Stimulated activated CD8-positive, alpha-beta memory T cell treated with anti-CD3 and anti-CD28 coated beads, Interleukin-4, amount 100 ng/mL, for 1 hour (primary cell): ENCODE measurements at places on chromosomes 4 and X.

DNA sequence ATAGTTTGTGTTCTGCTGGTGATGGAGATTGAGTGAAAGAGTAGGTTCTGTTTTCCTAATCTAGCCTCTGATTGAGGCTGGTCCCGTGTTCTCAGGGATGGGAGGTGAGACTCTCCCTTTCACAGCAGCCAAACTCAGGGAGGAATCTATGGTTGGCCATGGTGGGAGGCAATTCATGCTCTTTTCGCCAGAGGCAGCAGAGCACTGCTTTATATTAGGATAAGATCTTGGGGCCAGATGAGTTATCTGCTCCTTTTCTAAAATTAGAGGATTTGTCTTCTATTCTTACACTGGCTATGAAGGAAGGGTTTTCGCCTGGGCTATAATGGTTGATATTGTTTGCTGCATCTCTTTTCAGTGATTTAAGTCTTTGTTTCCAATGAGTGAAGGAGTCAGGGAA lies 63.9 kb upstream of the NLGN4X start:
- DNase-seq = no peak

DNA sequence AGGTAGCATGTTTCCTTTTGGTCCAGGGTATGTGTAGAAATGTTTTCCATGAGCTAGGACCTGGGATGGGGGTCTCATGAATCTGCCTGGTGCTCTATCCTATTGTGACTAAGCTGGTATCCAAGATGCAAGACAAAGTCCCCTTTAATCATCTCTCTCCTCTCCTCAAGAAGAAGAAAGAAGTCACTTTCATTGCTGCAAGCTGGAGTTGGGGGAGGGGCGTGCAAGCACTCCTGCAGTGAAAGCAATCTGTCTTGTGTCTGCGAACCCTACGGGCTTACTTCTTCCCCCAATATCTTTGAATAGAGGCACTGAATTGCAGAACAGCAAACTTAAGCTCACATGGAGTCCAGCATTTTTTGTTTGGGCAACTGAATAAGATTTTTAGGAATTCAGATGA lies 27.2 kb upstream of the GRPR start:
- DNase-seq = no peak

DNA sequence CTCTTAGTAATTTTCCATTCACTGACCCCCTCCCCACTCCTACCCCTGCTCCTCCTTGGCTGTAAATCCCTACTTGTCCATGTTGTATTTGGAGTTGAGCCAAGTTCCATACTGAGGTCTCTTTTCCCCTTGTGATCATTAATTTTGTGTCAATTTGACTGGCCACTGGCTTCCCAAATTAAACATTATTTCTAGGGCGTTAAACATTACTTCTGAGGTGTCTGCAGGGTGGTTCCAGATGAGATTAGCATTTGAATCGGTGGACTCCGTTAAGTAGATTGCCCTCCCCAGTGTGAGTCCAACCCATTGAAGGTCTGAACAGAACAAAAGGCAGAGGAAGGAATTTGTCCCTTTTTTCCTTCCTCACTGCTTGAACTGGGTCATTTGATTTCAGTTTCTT lies 25.7 kb downstream of the SLC39A8 start:
- DNase-seq = no peak

- no peak for DNase-seq
Measured at GRCh38 chr4:188941524-188942119, 802.4 kb downstream of the TRIML1 start.

- no peak for DNase-seq
Measured at GRCh38 chr4:124183926-124184325, 528.6 kb downstream of the ANKRD50 start.

- DNase-seq = no peak
Measured at GRCh38 chr4:82362565-82362964, 11.2 kb downstream of the HNRNPD start.

DNA sequence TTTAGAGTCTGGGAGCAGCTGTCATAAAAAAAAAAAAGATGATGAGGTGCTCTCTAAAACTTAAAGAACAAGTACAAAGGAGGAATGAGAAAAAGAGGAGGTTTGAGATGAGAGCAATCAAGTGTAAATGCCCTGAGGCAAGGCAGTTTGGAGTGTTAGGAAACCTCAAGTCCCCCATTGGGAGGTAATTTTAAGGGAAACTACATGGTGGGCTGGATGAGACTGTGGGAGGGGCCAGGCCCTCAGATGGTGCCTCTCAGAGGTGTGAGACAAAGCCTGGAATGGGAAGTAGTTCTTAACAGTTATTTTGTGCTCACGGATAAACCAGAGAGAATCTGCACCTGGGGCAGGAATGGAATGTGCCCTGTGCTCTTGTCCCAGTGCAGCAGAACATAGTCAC lies 1.9 kb upstream of the MAGEB3 start:
- DNase-seq = no peak

DNA sequence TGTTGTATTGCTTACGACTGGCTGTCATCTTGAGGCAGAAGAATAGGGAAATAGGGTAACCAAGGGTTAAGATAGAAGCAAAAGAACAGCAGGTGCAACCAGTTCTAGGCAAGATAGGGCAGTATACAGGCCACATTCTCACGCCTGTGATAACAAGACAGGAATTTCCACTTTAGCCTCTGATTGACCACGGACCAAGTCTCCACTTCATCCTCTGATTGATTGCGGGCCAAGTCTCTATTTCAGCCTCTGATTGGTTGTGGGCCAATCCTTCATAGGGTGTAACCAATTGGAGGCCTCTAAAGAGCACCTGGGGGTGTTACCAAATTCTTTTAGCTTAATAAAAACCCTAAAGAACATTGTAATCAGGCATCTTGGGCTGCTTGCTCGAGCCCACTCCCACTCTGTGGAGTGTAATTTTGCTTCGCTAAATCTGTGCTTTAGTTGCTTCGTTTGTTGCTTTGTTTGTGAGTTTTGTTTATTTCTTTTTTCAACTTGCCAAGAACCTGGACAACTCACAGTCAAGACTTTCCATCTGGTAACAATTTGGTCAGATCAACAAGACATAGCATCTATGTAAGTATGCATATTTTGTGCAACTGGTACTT lies 8.7 kb upstream of the TBC1D9 start:
- no peak for DNase-seq

DNA sequence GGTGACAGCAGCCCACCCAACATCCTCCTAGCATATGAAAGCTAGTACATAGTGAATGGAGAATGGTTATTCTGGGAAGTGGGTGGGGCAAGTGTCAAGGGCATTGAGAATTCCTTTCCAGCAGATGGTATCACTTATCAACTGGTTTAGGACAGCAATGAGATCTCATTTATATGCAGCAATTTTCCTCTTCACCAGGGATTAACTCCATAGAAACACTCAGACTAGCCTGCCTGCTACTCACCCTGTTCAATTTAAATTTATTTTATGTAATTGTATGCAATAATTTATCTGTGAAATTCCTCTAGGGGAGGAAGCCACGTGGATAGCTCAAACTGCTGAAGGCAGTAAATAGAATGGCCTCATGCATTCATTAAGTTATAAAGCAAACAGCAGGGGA lies 101.6 kb upstream of the MID1IP1 start:
- DNase-seq = no peak

- DNase-seq = no peak
Measured at GRCh38 chr4:2436761-2437474, 18.2 kb downstream of the CFAP99 start.

DNA sequence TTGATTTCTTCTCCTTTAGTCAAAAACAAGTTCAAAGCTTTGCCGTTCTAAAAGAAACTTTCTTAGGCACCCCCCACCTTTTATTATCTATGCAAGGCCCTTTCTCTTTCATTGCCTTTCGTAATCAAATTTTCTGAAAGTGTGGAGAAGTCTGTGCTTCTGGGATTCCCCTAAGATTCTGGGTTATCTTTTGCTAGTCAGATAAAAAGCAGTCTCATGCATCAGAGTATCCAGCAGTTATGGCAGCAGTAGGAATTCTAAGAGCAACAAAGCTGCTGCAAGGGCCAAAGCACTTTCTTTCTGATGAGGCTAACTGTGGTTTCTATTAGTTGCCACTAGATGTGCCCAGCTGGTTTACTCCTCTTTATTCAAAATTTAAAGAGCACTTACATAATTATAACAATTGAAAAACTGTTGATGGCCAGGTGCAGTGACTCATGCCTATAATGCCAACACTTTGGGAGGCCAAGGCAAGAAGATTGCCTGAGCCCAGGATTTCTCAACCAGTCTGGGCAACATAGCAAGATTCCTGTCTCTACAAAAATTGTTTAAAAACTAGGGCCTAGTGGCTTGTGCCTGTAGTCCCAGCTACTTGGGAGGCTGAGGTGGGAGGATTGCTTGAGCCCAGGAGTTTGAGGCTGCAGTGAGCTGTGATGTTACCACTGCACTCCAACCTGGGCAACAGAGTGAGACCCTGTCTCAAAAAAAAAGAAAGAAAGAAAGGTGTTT lies 296.2 kb downstream of the PAPSS1 start:
- no peak for DNase-seq

DNA sequence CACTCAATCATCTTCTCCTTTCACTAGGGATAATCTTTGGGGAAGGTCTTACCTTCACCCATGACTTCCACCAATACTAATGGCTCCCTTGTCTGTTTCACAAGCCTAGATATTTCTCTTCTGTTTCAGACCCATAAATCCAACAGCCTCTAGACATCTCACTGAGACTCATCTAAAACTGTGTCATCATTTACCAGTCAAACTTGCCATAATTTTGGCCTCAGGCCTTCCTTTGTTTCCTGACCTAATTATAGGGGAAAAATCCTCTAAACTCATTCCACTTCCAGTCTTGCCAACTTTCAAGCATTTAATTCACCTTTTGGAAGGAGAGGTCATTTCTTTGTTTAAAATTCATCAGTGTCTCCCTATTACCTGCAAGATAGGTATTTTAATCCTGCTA lies 181.0 kb upstream of the CNKSR2 start:
- DNase-seq = no peak

DNA sequence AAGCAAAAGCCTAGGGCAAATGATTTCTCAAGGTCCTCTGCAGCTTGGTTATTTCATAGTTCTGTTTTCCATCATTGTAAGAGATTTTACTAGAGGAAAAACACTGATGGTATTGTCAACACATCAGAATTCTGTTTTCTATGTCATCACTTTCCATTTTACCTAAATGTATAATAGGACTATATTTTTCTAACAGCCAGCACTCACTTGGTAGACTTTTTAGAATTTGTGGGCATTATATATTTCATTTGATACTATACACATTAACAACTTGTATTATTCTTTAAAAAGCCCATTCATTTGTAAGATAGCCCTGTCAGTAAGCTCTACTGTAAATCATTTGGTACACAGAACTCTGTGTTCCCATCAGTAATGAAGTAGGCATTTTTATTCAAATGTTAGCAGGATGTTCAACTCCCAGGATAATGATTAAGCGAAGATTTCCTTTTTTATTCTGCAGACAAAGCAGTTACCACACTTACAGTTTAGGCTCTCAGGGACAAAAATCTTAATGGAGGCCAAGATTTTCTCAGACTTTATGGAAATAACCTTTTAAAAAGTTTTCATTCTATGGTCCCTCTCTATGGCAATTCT lies 143.6 kb upstream of the TEX13C start:
- no peak for DNase-seq

GRCh38 chr4:153643406-153644383 lies 40.4 kb upstream of the TLR2 start:
- no peak for DNase-seq

DNA sequence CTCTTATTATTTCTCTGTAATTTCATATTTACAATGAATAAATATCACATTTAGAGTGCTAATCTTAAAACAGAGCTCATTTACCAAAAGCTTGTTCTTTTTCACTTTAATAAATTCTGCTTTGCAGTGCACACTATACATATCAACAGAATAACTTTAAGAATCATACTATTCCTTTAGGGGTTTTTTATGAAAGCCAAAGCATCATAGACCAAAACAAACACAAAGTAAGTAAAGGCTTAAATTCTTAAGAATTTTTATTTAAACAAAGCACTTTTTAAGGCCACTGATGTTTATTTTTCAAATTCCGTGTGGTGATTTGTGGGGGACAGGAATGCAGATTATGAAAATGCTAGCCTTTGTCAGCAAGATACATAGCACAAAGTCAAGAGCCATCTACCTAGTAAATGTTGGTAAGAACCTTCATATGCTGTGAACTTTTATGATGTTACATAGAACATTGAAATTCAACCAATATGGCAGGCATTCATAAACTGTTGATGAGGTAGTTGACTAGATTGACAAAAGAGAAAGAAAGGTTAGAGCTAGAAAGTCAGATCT lies 17.8 kb downstream of the TIGD2 start:
- no peak for DNase-seq

DNA sequence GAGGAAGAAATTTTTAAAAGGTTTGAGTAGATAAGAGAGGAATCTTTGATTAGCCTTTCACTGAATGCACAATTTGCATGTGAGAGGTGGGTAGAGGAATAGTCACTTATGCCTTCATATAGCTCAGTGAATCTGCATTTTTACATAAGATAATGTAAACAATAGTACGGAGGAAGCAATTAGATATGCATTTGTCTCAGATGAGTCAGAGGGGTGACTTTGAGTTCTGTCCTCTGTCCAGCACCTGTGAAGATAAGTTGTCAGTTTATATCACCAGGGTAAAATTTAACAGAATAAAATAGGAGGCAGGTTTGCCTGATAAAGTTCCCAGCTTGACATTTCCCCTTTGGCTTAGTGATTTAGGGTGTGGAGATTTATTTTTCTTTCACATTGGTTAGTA lies 841.9 kb downstream of the PCDH18 start:
- no peak for DNase-seq

GRCh38 chrX:34619920-34620319 lies 37.2 kb downstream of the TMEM47 start:
- DNase-seq = no peak

DNA sequence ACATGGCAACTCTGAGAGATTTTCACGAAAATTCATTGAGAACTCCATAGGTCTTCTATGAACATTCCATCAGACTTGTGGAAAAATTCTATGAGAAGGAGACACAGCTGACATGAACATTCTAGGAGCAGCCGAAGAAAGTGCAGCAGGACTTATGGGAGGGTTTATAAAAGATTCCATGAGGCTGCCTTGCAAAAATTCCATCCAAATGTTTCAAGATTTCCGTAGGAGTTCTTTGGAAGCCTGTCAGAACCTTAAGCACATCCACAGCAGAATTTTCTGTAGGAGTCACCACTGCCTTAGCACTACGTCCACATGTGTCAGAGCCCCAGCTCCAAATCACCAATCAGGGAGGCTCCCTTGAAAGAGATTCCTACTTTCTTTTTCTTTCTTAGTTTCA lies 67.0 kb upstream of the MSX1 start:
- no peak for DNase-seq

DNA sequence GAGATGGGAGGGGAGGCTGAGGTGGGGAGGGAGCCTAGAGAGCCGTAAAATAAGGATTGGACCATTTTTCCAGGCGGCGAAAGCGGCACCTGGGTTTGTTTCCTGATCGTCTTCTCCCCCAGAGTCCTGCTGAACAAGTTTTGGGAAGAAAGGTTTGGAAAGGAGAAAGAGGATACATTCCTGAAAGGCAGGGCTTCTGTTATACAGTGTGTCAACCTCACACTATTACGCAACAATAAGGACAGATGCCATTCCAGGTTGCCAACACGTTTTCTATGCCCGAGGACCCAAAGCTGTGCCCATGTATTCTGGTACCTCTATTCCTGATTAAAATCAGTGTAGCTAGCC lies 658 bp downstream of the SCOC start:
- no peak for DNase-seq
